HEK293T (cell line): ENCODE measurements at places on chromosomes 4 and X.
A peak's percentile ranks its signal among the peaks of the same experiment; 100 is the strongest.

GRCh38 chrX:39121903-39122302 is 320.6 kb downstream of the MID1IP1 start:
- DNase-seq: no peak

DNA sequence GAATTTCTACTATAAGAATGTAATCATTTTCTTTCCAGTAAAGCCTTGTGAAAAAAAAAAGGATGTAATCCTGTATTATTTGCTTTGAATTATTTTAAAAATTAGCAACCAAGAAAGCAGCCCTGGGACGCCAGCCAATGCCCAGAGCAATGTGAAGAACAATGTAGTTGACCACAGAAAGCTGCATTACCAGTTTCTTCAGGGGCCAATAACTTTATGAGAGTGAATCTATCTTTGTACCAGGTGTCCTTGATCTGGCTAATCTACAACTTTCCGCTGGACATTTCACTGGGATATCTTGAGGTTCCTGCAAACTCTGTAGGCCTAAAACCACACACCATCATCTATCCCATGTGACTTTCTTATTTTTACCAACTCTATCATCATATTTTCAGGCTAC is 7.6 kb upstream of the KLHL2 start:
- DNase-seq: no peak

- DNase-seq: no peak
Measured at GRCh38 chr4:27148211-27148895, 287.7 kb downstream of the STIM2 start.

DNA sequence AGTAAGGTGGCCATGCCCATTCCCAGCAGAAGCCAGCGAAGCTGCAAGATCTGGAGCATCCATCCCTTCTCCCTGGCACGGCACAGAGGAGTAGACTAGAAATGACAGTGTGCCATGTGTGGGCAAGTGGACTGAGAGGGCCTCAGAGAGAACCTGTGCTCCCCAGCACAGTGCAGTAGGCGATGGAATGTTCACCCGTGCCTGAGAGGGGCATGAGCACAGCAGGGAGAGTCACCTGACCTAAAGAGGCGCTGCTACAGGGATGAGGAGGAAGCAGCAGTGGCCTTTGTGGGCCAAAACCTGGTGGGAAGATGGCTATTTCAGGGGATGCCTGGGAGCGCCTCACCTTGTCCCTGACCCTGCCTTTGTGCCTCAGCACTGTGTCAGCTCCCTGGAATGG is 8.0 kb upstream of the CDKN2AIP start:
- no peak for DNase-seq

- no peak for DNase-seq
Measured at GRCh38 chr4:75025431-75025830, 92.5 kb downstream of the PARM1 start.

GRCh38 chr4:148834804-148835631 is 392.8 kb upstream of the NR3C2 start:
- DNase-seq: no peak

GRCh38 chr4:8394061-8394519 is 46.4 kb downstream of the ACOX3 start:
- no peak for DNase-seq

GRCh38 chrX:17587366-17587765 is 149.9 kb upstream of the SCML1 start:
- no peak for DNase-seq

DNA sequence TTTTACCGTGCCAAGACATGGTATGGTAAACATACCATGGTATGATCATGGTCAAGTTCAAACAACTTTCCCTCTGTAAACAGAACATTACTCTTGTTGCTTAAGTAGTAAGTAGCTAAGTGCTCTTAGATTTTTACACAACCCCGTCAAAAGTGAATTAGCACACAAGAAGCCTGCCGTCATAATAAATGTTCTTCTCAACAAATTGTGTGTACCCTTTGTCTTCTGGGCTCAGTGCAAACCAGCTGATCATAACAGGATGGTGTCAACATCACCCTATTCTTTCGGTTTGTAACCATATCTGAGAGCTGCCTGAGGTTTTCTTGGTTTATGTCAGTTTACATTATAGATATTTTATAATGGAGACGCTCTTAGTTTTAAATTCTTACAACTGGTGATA is 28.8 kb downstream of the MSL3 start:
- no peak for DNase-seq

- no peak for DNase-seq
Measured at GRCh38 chrX:33211356-33212260, at the start of gene DMD. Gene DMD, minus strand, starts transcription at chrX:33211549. Its CDS starts 237 bp downstream, at chrX:33211312.

- no peak for DNase-seq
Measured at GRCh38 chrX:32852203-32852602, 359.1 kb downstream of the DMD start.

DNA sequence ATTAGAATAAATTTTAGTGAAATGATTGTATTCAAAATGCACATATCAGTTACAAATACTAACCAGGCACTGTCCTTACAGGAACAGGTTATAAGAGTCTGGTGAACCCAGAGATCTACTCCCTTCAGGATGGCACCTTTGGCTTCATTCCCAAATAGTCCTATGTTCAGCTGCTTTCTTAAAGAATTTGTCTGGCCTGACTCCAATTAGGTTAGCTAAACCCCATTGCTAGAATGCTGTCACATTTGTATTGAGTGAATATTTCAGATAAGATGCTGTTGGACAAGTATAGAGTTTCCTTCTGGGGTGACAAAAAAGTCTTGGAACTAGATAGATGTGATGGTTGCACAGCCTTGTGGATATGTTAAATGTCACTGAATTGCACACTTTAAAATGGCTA is 69.4 kb downstream of the EFHC2 start:
- no peak for DNase-seq

DNA sequence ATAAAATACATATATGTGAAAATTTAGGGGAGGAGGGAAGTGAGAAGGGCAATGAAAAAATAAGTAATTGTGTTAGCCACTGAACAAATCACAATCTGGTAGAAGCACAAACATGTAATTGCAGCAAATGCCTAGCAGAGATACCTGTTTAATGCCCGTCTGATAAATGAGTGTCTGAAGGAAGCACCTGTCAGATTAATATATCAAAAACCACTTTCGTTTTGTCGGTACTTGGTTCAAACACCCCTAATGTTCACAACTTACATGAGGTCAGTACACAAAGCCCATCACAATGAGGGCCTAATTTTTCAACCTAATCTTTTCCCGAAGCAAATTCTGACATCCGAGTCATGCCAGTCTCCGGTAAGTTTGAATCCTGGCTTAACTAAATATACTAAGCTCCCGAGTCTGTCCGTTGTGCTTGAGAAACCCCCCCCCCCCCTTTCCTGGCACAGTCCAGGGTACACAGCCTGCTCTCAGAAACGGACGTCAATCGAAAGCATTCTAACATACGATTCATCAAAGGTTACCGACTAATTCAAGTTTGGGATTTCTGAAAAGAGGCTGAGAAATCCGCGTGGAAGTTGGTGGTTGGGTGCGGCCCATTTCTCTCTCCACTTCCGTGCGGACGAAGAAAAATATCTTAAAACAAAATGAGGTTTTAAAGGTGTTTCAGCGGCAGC is 758 bp downstream of the SDAD1 start:
- DNase-seq: no peak

DNA sequence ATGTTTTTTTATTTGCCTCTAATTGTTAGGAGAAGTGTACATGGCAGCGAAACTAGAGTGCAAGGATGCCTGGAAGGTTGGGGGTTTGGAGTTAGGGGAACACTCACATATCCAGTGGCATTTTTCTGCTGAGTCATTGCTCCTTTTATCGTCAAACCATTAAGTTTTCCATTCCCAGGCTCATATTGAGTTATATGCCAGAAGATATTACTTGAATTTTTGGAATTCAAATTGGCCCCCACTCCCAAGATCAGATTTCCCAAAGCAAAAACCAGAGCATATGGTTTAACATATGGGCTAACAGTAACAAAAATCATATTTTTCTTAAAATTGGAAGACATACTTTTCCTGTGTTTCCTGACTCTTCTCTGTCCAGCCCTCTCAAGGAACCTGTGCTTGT is 152.7 kb downstream of the FSTL5 start:
- no peak for DNase-seq

GRCh38 chr4:180993244-180993836 is 1249.9 kb upstream of the TENM3 start:
- no peak for DNase-seq

DNA sequence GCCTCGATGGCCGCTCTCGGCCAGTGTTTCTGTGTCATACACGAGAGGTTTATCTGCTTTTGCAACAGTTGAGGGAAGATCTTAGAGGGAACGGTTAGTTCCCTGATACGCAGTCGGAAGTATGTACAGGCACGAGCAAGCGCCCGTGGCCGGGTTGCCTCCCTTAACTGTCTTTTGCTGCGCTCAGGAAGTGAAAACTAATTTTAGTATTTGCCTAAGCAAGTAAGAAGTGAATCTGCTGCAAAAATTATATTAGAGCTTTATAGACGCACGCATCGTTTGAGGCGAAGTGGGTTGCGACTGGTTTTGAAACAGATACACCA is 695 bp downstream of the MTM1 start:
- no peak for DNase-seq

GRCh38 chr4:186792728-186793366 is 69.2 kb upstream of the FAT1 start:
- no peak for DNase-seq

DNA sequence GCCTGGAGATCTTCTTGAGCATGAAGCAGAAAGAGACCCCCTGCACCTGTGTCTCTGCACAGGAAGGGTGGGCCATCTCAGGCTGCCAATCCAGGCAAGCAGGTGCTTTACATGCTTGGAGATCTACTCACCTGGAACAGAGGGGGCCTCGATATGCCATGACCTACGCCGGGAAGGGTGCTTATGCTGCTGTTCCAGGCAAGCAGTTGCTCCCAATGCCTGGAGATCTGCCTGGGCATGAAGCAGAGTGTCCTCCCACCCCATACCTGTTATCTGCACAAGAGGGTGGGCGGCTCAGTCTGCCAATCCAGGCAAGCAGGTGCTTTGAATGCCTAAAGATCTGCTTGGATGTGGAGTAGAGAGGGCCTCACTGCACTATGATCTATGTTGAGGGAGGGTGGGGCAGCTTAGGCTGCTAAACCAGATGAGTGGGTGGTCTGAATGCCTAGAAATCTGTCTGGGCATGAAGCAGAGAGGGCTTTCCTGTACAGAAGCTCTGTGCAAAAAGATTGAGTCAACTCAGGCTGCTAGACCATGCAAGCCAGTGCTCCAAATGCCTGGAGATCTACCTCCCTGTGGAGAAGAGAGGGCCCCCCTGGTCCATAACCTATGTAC is 104.5 kb upstream of the QRFPR start:
- DNase-seq: no peak

DNA sequence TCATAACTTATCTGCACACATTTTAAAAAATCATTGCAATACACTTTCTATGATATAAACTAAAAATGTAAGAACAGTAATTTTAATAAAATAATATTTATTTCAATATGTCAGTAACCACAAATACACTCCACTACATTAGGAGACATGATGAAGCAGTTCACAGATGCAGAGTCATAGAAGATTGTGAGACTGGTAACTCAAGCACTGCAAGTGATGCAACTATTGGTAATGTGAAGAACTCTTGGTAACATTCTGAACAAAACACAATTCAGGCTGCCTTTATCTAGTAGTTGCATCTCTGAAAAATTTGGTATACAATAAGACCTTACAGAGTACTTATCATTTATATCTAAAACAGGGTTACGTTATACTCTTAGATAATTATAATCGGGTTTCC is 52.6 kb upstream of the LRAT start:
- DNase-seq: no peak

- DNase-seq: no peak
Measured at GRCh38 chrX:17669891-17670290, 67.4 kb upstream of the SCML1 start.

DNA sequence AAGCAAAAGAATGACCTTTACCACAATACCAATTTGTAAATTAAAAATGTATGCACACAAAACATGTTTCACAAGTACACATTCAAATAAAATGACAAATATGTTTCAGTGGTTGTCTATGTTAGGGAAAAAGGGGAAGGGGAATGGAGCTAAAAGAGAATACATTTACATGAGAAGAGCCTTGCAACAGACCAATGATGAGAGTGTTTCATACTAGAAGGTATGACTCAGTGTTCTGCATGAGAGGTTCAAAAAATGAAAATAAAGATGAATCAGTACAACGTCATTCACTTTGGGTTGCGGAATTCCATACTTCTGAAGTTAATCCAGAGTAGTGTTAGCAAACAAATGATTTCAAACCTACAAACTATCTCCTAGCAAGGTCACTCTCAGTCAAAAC is 51.7 kb downstream of the RPGR start:
- no peak for DNase-seq

- no peak for DNase-seq
Measured at GRCh38 chr4:150145946-150146340, 67.7 kb downstream of the DCLK2 start.

DNA sequence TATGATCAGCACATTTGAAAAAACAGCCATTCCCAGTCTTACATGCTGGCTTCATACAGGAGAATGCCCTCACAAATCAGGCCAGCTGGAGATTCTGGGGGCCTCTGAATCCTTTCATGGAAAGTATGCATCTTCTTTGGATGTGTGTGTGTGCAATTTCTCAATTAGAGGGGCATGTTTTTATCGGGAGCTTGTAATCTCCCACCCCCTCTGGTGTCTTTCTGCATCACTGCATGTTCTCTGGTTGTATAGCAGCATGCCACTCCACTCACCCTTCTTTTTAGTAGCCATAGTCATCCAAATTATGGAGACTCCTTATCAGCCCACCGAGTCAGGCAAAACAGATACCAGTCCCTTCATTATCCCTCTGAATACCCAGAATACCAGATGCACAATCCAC is 282.2 kb upstream of the SLIT2 start:
- peak; percentile 10 for DNase-seq

DNA sequence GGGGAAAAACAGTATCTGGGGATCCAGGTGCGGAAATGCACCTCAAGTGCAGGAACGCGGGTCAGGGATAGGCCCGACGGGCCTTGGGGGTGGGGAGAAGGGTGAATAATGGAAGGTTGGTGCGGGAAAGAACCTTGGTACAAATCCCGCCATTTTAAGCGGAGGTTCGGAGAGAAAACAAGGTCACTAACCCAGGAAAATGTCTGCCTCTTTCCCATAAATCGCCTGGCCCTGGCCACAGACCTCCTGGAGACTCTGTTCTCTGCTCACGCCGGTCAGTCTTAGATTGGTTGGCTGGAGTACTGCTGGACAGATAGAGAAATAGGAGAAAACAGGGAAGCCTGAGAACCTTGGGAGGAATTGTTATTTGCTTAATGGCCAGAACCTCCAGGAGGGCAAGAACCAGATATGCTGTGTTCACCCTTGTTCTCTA is 897 bp upstream of the FBXL5 start:
- no peak for DNase-seq

GRCh38 chrX:49184294-49185281 is 1.6 kb downstream of the PRICKLE3 start:
- DNase-seq: peak; percentile 81

- DNase-seq: no peak
Measured at GRCh38 chrX:109974906-109975655, 27.8 kb upstream of the TMEM164 start.
